ENCODE measurements at places on chromosomes 6 and 20.
A peak's percentile ranks its signal among the peaks of the same experiment; 100 is the strongest.

DNA sequence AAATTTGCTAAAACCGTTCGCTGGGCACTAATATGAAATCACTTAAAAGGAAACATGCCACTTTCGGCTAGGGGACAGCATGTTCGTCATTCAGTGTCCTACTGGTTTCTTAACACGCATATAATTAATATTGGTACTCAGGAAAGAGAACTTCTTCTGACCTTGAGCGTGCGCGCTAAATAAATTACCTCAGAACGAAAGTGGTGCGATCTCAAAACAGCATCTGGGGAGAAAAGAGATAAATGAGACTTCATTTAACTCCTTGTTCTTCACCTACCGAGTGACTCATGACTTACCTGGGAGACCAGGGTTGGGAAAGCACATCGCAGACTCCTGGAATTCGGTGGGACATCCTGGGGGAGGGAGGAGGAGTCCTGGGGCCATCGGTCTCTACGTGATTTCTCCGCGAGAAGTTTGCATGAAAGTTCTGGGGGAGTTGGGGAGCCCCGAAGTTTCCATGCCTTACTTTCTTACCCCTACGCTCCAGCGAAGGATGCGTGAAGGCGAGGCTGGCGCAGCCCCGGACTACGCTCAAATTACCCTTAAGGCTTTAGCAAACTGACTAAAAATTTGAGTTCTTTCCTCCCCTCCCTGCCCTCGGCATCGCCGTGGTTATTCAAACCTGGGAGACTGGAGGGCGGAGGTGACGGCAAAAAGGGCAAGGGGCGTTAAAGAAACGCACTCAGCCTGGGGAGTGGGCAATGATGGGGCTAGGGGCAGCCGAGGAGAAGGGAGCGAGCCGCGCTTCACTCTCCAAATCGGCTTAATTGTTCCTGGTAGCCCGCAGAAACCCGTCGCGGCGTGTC, 1.1 kb upstream of the BEND6 start:
- DNase-seq = no peak

DNA sequence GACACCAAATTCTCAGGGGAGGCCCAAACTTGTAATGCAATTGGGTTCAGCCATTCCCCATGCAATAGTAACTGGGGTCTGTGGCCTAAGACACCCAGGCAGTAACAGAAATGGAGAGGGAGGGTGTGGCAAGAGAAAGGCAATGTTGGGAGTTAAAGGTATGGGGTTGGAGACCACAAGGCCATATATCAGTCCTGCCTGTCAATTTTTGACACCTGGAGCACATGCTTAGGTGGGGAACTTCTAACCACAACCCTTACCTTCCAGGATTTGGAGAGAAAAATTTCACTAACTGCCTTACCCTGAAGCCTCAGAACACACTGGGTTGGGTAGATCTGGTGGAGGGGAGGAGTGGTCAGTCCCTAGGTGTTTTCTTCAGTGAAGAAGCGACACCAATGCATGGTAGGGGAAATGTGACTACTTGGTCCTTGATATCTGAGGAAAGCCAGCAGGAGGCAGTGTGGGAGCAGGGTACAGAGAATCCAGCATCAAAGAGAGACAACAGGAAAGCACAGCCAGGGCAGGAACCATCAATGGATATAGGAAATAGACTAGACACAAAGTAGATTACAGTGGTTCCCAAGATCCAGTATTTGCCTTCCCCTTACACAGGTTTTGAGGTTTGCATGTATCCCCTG, 6.8 kb upstream of the USP49 start:
- DNase-seq = peak; percentile 43

- DNase-seq = no peak
Measured at GRCh38 chr6:19731282-19731681, 105.9 kb upstream of the ID4 start.

GRCh38 chr6:157599191-157599590, 218.2 kb downstream of the ZDHHC14 start:
- DNase-seq = no peak

GRCh38 chr20:63103402-63104311, 96.9 kb upstream of the BHLHE23 start:
- DNase-seq = peak; percentile 15

DNA sequence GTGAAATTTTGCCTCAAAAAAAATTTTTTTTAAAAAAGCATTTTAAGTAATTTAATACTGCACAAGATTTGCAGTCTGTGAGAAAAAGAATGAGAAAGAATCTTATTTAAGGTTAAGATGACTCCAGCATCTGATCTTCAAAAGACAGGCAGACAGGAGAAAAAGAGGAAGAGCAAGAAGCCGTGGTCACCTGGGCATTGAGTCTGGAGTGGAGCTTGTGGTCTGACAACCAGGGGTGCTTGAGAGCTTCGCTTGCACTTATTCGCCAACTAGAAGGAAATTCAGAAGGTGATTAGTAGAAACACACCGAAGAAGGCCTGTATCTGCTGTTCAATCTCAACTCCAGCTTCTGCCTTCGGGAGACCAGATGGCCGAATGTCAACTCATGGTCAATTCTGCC, 75.9 kb downstream of the MYLK4 start:
- no peak for DNase-seq

GRCh38 chr6:20751293-20751935, 217.2 kb downstream of the CDKAL1 start:
- no peak for DNase-seq

- no peak for DNase-seq
Measured at GRCh38 chr6:25219917-25220278, 59.3 kb upstream of the CARMIL1 start.

GRCh38 chr6:121826156-121826810, 390.8 kb downstream of the GJA1 start:
- DNase-seq = no peak

DNA sequence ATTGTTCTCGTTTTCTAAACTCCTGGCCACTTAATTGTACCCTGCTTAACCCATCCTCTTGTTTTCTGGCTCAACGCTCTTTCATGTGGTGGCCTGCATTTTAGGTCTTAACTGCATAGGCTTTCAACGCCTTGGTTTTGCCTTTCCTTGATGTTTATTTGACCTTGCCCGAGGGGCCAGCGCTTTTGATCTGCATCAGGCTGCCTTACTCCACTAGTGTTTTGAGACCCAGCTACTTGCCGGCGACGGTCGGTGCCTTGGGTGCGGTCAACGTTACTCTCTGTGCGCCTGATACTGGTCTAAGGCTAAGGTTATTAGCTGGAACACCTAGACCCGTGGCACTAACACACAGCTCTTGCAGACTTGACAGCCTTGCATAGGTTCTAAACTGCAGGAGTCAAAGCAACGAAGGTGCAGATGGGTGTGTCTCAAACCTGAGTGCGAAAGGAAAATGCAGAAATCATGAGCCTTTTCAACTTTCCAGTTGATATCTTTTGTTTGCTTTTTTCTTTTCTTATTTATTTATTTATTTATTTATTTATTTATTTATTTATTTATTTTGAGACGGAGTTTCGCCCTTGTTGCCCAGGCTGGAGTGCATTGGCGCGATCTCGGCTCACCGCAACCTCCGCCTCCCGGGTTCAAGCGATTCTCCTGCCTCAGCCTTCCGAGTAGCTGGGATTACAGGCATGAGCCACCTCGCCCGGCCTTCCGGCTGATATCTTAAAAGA, 138.8 kb downstream of the HFE start:
- DNase-seq = no peak

DNA sequence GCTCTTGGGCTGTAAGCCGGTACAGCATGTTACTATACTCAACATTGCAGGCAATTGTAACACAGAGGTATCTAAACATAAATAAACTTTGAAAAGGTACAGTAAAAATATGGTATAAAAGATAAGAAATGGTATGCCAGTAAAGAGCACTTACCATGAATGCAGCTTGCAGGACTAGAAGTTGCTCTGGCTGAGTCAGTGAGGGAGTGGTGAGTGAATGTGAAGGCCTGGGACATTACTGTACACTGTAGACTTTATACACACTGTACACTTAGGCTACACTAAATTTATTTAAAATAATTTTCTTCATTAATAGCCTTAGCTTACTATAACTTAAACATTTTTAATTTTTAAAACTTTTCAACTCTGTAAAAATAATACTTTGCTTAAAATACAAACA, 37.8 kb upstream of the ANKEF1 start:
- DNase-seq = no peak

- no peak for DNase-seq
Measured at GRCh38 chr6:154356113-154356512, 490 bp downstream of the IPCEF1 start.

- no peak for DNase-seq
Measured at GRCh38 chr6:11367638-11368199, 135.3 kb upstream of the NEDD9 start.

DNA sequence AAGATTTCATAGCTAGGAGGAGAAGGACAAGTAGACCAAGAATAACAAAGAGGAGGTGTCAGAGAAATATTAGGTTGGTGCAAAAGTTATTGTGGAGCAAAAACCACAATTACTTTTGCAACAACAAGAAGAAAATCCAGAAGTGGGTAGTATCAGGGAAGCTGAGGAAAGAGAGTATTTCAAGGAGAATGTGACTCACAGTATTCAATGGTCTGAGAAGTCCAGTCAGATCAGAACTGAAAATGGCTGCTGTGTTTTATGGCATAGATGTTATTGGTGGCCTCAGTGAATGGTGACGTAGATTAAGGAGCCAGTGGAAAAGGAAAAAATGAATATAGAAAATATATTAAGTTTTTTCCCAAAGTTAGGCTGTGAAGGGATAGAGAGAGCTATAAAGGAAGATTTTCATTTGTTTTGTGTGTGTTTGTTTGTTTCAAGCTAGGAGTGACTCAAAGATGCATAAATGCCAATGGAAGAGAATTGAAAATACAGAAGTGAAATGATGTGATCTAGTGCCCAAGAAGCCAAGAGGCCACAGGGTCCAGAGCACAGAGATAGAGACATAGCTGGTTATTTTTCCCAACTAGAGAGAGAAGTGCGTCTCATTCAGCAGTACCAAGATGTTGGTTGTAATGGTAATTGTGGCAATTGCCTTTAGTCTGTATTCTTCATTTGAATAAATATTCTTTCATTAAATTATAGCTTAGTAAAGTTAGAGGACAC, 112.8 kb downstream of the ADTRP start:
- no peak for DNase-seq

- no peak for DNase-seq
Measured at GRCh38 chr6:41450581-41450980, 95.6 kb upstream of the FOXP4 start.

DNA sequence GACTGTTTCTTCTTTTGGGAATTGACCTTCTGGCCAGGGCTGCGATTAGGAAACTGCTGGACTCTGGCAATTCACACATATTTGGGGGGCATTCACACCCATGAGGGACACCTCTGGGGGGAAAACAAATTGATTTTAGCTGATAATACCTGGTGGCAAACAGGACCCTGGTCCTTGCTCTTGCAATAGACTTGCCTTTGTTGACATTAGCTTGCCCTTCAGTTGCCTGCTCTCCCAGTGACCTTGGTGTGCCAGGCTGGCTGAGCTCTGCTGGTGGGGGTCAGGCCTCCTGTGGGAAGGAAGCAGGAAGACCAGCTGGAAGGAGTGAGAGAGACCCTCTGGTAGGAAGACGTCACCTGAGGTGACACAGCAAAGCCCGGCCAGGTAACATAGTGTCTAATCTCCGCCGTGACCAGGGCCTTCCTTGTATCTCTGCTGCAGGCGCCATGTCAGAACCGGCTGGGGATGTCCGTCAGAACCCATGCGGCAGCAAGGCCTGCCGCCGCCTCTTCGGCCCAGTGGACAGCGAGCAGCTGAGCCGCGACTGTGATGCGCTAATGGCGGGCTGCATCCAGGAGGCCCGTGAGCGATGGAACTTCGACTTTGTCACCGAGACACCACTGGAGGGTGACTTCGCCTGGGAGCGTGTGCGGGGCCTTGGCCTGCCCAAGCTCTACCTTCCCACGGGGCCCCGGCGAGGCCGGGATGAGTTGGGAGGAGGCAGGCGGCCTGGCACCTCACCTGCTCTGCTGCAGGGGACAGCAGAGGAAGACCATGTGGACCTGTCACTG, 5.3 kb downstream of the CDKN1A start:
- no peak for DNase-seq

DNA sequence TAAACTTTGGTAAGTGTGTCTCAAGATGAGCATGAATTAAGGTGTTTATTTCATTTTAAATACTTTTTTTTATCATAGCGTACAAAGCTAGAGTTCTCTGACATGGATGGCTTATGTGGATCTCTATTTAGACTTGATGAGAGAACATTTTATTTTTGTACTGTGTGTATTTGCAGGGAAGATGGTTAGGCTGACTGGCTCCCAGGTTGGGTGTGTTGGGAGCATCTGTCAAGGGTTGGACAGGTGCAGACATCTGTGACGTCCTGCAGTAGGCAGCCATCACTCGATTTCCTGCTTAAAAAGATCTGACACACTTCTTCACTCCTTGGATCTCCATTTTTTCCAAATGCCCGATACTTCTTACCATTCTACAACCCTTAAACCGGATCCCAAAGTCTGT, 221.9 kb upstream of the QKI start:
- no peak for DNase-seq

DNA sequence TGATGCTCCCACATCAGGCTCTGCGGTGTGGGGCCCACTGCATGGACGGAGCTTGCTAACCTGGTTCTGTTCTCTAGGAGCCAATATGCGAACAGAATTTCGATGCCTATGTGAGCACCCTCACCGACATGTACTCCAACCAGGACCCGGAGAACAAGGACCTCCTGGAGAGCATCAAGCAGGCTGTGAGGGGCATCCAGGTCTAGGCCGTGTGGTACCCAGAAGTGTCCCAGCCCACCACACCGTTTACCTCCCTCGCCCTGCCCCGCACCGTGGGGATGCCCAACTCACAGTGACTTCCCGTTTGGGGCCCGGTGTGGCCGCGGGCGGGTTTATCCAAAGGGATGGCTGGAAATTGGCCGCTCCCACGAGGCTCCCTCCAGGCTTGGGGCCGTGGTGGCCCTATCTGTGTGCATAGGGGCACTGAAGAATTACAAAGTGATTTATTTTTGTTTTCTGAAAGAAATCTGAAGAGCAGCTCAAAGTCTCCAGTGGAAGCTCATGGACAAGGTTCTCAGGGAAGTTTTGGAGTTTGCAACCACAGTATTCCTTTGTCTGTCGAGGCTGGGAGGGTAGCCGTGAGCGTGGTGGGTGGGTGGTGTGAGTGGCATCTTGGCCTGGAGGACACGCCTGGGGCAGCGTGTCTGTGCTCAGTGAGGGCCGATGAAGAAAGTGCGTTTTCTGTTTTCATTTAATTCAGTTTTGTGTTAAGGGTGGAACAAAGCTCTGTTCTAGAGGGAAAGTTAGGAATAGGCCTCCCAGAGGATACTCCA, 15.1 kb upstream of the PCMTD2 start:
- DNase-seq = no peak

DNA sequence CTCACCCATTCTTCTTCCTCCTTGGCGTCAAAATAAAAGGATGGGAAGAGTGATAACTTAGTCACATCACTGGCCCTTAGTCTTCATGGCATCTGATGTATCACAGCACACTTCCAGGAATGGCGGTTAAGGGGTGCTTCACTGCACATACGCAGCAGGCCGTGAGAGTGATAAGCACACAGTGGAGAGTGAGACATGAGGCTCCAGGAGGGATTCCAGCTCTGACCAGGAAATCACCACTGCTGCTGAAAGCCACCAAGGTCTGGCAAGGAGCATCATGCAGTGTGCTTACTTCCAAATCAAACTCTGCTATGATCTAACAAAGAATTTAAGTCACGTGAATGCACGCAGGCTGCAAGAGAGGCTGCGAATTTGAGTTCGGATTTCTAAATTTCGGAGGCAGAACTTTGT, 62.4 kb downstream of the ARID1B start:
- no peak for DNase-seq

GRCh38 chr20:36399969-36400545, 93.9 kb downstream of the DLGAP4 start:
- DNase-seq = no peak
